ENCODE measurements at places on chromosomes 7 and 10. TPM values are rescaled to one million over a fixed set of nuclear protein-coding genes. Genes with fewer than 3 reads are reported as not detected.

ASB10 gene
- total RNA-seq: not detected

CREB3L2 gene
- total RNA-seq: 18.3 TPM

NPTX2 gene
- 0.07 TPM for total RNA-seq

GOLGA7B gene
- 0.12 TPM for total RNA-seq

DYDC1 gene
- total RNA-seq: not detected

TMEM270 gene
- not detected for total RNA-seq

ZNF503 gene
- total RNA-seq: 9.6 TPM

DMTF1 gene
- 27.3 TPM for total RNA-seq

- no peak for DNase-seq
Observed at GRCh38 chr10:133318494-133319127, 9.9 kb downstream of the ZNF511 start.

GRCh38 chr7:142414135-142414534 lies 156.3 kb upstream of the PRSS58 start:
- no peak for DNase-seq

GRCh38 chr10:16363741-16364140 lies 73.1 kb upstream of the PTER start:
- DNase-seq: no peak

- DNase-seq: no peak
Observed at GRCh38 chr10:74055383-74056049, 57.6 kb downstream of the VCL start.

GRCh38 chr7:17021205-17021604 lies 139.4 kb upstream of the AGR3 start:
- DNase-seq: peak; percentile 36

- no peak for DNase-seq
Observed at GRCh38 chr7:93036807-93037206, 81.0 kb downstream of the SAMD9 start.

GRCh38 chr7:7972922-7973594 lies 4.5 kb downstream of the GLCCI1 start:
- DNase-seq: no peak

DNA sequence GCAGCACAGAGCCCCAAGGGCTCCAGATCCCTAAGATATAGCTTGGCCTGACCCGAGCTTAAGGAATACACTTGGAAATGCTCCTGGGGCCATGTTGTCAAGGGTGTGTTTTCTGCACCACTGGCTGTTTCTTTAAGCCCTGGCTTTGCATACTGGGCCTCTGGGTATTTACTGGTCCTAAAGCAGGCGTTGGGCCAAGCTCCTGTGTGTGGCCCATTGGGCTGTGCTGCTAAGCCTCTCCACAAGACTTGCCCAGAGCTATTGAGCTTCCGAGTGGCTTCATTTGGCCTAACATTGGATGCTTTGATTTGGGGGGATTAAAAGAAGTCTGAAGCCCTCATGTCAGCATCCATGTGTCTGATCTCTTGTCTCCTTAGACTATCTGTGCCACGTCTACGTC lies 5.2 kb downstream of the YKT6 start:
- no peak for DNase-seq

GRCh38 chr10:82683945-82684344 lies 809.0 kb downstream of the NRG3 start:
- no peak for DNase-seq

DNA sequence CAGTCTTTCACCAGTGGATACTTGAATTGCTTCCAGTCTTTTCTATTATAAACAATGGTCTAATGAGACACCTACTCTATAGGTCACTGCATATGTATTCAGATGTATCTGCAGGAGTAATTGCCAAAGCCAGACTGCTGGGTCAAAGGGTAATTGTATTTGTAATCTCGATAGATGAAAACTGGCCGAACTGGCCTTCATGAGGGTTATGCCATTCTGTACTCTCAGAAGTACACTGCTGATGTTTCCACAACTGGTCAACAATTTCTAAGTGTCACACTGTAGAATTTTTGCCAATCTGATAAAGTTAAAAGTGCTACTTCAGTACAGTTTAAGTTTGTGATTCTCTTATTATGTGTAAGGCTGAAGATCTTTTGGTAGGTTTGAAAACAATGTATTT lies 64.6 kb downstream of the JAZF1 start:
- no peak for DNase-seq

DNA sequence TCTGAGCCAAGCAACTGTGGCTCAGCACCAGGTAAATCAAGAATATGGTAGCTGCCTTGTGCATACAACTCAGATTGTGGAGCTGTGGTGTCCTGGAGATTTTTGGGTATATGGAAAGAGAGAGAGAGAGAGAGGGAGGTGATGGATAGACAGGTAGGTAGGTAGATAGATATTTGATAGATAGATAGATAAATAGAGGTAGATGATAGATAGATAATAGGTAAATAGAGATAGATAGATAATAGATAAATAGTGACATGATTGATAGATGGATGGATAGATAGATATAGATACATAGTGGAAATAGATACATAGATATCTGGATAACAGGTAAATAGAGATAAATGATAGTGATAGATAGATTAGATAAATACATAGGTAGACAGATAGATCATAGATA lies 206.3 kb downstream of the KLF6 start:
- no peak for DNase-seq

GRCh38 chr7:37495574-37496184 lies 47.0 kb upstream of the ELMO1 start:
- DNase-seq: no peak

DNA sequence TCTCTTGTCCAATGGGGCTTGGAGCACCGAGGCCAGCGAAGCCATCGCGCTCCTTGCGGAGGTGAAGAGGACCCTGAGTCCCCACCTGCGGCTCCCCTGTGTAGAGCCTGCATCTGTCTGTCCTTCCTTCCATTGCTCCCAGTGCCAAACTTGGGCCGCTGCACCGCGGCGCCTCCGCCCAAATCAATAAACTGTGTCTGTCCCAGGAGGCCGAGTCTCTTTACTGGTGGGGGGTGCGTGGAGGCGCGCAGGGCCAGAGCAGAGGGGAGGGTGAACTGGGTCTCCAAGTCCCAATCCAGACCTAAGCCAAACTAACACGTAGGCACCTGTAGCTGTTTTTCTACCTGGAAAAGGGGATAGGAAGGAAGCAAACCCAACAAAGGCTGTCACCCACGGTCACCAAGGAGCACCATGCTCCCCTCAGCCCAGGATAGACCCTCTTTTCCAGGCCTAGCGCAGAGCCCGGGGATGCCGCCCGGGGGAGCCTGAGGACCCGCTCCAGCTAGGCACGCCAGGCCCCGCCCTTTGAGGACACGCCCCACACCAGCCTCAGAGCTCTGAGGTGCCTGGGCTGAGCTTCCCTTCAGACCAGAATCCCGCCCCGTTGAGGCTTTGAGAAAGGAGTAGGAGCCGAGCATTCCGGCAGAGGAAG lies 1.2 kb upstream of the CHAT start:
- DNase-seq: no peak

DNA sequence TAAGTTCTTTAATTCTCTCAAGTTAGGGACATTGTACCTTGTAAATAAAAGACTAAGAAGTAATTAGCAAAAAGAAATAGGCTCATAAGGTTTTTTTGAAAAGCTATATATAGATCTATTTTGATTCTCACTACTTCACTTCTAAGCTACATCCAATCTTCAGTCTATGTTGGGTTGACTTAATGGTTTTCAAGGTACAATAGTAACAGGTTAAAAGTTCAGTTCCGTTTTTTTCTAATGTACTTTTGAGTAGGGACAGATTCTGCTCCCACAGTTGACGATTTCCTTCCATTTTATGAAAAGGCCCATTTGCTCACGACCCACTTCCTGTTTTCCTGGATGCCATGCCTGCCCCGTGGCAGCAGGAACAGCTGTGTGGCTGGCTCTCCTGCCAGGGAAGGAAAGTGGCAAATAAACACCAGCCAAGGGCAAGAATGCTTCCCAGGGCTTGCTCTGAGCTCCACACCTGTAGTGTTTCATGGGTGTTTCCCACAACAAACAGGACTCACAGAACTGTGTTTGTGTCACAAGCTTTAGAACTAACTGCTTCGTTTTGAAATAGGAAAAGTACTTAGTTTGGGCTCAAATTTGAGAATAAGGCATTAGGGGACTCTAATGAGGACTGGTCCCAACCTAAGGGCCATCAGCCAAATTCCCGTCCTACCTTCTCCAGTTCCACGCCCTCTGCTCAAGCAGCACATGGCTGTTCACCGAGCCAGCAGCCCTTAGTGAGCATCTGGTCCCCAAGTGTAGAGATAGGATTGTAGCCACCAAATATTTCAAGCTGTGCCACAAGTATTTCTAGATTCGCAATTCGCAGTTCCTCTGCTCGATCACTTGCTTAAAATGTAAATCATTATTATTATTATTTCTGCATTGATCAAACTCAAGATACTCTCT lies 240.7 kb downstream of the COBL start:
- DNase-seq: no peak

GRCh38 chr7:93365341-93365740 lies 133.2 kb downstream of the VPS50 start:
- DNase-seq: no peak

DNA sequence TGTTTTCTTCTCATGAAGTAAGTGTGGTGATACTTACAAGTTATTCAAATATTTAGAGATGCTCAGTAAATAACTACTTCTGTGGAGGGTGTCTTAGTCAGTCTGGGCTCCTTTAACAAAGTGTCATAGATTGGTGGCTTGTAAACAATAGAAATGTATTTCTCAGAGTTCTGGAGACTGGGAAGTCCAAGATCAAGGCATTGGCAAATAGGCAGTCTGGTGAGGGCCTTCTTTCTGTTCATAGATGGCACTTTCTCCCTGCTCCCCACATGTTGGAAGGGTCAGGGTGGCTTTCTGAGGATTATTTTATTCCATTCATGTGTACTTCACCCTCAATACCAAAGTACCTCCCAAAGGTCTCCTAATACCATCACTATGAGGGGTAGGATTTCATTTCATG lies 18.4 kb downstream of the RPA3 start:
- DNase-seq: no peak

DNA sequence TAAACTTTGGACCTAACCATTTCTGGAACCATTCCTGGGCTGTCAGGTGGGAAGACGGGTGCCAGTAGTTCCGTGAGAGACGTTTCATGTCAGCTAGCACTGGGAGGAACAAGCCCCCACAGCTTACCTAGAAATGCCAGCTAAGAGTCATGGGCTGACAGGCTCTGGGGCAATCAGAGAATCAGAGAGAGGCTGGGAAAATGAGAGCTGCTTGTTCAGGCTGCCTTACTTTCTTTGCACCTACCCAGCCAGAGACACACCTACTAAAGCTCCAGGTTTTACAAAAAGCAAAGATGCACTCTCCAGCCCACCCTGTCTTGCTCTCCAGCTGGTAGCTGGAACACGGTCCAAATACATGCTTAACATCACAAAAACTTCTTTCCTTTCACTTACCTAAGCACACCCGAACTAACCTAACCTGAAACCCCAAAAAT lies 688 bp downstream of the PTN start:
- no peak for DNase-seq

DNA sequence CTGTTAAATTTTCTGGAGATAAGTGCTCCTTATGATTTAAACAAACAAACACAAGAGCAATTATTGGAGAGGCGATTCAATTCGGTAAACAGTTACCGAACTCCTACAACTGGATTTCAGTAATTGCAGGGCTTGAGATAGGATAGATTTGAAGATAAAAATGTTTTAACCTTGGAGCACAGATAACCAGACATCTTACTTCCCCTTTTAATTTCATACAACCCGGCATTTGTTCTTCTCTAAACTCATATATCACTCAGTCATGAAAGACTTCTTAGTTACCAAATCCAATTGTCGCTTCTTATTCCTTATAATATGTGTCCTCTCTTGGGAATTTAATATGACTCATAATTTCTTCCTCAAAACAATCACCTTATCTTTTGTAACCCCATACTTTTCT lies 235.9 kb upstream of the CSTF2T start:
- no peak for DNase-seq

GRCh38 chr7:116621649-116622048 lies 50.3 kb upstream of the MET start:
- no peak for DNase-seq

DNA sequence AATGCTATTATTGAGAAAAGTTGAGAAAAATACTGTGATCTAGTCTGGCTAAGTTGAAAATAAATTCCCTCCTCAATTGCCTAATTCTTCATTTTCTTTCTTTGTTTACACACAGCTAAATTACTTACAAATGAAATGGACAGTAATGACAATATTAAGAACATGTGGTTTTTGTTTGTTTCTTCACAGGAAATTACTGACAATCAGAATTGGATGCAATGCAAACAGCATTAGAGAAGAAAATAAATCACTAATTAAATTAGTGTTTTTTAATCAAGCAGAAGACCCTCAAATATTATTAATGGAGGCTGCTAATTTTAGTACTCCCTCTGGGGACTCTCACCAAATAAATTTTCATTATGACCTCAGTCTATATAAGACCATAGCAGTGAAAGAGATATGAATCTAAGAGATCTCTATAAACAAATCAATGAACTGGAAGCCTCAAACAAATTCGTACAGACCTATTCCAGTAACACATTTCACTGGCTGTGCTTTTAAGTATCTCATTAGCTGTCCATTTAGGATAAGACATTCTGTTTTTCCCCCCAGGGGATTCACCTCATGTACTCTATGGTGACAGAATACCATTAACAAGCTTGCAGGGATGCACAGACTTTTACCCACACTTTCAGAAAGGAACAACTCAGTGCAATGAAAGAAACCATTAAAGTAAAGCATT lies 202.0 kb upstream of the DGKB start:
- DNase-seq: no peak

DNA sequence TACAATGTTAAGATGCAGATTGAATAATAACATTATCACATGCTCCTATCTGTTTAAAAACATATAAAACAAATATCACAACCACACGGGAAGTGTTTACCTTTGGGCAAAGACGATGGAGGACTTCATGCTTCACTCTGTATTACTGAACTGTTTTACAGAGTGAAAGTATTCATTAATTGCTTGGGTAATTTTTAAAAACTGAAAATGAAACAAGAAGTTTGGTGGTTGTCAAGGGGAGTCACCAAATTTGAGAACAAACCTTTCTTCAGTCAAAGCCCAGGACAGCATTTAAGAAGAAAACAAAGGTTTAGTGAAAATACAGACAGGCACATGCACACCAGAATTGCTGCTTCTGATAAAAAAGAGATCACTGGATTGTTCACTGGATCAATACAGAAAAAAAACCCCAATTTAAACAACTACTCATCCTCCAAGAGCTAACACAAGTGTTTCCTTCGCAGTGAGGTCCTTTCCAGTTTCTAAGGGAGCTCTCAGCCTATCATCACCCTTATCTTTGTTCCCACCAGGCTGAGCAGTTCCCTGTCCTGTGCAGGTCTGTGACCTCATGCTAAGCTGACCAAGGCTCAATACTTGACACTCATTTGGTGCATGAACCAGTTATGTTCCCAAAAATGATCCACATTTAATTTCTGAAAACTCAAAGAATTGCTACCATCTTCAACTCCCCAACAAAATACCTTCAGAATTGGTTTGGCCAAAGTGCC lies 8.8 kb downstream of the PARP12 start:
- no peak for DNase-seq

GRCh38 chr10:132172091-132173066 lies 14.4 kb upstream of the DPYSL4 start:
- DNase-seq: no peak

GRCh38 chr7:137305901-137306621 lies 37.5 kb downstream of the PTN start:
- no peak for DNase-seq

Measured in epithelial cell of proximal tubule (primary cell).